ENCODE measurements at places on chromosomes 1 and 21.

DNA sequence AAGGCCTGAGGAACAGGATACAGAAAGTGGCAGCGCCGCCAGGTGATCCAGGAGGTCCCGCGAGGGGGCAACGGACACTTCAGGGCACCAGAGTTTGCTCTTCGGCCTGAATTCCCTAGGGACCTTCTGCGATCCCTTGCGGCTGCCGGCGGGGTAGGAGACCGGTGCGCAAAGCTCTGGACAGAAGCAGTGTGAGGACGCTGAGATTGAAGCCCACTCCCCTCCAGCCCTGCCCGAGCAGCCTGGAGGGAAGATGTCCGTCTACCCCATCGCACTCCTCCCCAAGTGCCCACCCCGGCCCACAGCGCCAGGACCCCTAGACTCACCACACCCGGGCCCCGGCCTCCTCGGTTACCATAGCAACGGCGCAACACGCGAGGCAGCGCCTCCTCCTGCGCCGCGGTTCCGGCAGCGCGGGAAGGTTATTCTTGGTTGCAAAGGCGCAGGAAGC is at the start of gene ANKRD45:
TSS of gene ANKRD45 (minus strand) at position 361 of the 451 bp plus-strand sequence. CDS start 10,433 bp downstream, outside the sequence.
- no peak for DNase-seq

GRCh38 chr21:41803316-41803715 is 36.5 kb upstream of the RIPK4 start:
- no peak for DNase-seq

- DNase-seq = no peak
These were observed 34.6 kb upstream of the DOCK7 start for GRCh38 chr1:62722796-62723195.

- no peak for DNase-seq
These were observed 595 bp upstream of the ZNHIT6 start for GRCh38 chr1:85708829-85709227.

DNA sequence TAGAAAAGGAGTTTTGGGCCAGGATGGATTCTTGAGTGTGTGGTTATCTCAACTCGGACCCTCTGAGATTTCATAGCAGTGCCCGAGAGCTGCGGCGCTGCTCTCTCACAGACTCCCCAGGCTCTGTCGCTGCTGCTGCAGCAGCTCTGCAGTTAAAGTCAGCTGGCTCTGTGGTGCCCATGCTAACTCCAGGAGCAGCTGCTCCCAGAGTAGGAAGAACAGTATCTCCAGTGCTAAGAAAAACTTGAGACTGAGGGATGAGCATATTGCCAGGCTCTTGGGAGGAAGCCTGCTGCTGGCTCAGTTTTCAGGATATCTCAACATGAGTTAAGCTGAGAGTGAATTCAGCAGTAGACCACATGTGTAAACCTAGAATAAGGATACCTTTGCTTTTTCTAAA is 4.5 kb downstream of the LCE2D start:
- no peak for DNase-seq

- no peak for DNase-seq
These were observed 20.4 kb downstream of the KCNH1 start for GRCh38 chr1:211113566-211113965.

GRCh38 chr1:149931212-149931790 is 3.7 kb upstream of the SF3B4 start:
- no peak for DNase-seq

DNA sequence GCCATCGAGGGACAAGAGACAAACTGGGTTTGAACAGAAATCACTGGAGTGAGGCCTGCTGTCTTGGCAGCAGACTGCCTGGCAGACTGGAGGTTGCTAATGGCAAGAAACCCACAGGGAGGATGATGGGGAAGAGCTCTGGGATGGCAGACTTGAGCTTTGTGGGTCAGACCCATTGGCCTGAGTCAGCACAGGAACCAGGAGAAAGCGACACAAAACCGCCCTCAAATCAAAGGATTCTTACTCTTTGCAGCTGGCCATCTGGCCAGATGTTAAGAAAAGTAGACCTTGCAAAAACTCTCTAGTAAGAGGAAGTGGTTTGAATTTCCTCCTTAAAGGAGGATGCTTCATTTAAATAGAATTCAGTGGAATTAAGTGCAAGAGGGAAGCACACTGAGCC is 195.2 kb upstream of the JUN start:
- DNase-seq = no peak

GRCh38 chr1:151728151-151729054 is 7.1 kb downstream of the RIIAD1 start:
- DNase-seq = no peak

DNA sequence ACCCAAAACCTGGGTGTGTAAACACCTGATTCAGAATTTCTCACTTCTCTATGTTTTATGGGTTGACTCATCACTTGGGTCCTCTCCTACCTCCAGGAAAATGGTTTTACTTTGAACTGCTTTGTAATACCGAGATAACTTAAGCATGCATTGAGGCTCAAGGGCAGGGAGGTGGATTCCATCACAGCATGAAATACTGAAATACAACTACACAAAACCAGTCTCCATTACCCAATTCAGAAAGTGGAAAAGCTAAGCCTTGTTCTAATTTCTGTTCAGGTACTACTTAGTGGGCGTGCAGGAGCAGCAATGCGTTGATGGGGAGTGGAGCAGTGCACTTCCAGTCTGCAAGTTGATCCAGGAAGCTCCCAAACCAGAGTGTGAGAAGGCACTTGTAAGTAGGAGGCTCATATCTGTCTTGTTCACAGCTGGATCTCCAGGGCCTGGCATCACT is 6.1 kb upstream of the C4BPA start:
- no peak for DNase-seq

DNA sequence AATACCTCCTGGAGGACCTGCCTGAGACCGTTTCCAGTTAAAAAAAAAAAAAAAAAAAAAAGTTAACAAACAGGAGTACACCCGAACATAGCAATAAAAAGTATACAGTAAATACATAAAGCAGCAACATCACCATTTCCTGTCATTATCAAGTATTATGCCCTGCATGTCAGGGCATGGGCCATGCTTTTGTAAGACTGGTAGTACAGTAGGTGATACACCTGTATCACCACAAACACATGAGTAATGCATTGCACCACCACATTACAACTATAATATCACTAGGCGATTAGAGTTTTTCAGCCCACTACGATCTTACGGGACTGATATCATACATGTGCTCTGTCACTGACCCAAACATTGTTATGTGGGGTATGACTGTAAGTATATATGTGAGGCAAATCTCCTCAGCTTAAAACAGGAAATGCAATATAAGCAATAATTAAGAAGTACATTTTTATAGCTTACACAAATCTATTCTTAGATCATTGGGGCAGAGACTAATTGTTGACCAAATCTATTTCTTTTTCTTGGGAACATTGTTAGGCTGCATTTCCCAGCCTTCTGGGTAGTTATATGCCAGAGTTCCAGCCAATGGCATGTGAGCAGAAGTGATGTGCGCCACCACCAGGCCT is 98.1 kb downstream of the PLD5 start:
- DNase-seq = no peak

DNA sequence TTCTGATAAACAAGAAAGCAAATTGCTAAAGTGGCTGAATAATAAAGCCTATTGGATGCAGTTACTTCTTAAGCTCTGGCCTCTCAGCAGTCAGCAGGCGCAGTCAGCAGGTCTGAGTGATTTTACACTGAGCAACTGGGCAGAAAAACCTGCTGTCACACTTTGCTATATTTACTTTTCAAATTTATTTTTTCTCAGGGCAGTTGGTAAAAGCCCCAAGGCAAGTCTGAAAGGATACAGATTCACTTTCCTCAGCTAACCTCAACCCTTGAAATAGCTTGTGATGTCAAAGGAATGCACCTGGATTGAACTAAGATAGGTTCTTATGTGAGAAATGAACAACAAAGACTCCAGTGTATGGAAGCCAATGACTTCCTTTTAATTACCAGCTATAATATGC is 34.0 kb downstream of the ATP5PF start:
- no peak for DNase-seq

DNA sequence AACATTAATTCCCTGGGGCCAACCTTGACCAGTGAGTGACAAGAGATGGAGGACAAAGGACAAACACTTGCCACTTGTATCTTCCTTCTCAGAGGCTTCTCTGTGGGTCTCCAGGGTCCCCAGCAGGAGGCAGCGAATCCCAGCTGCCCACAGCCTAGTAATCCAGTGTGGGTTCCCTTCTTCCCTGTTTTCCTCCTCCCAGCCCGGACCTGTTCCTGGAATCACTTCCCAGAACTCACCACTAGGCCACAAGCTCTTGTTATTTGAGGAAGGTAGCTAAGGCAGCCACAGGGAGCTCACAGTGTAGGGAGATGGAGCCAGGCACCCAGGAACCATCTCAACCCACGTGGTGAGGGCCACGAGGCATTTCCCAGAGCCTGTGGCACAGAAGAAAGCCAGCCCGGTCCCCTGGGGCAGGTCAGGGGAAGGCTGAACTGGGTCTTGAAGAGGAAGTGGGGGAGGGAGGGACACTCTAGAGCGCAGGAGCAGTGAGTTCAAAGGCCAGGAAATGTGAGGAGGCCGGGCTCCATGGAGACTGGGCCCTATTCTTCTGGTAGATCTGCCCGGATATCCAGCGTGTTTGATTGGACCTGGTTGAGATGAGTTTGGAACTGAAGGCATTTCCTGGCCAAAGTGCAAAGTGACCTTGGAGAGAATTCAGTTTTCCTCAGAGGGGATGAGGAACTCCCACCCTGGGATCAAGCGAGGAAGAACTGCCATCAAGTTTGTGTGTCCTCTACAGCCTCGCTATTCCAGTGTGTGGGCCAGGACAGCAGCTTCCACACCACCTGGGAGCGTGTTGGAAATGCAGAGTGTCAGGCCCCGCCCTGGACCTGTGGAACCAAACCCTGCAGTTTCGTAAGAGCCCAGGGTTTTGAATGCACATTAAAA is 20.3 kb upstream of the C2CD2 start:
- peak; percentile 22 for DNase-seq

DNA sequence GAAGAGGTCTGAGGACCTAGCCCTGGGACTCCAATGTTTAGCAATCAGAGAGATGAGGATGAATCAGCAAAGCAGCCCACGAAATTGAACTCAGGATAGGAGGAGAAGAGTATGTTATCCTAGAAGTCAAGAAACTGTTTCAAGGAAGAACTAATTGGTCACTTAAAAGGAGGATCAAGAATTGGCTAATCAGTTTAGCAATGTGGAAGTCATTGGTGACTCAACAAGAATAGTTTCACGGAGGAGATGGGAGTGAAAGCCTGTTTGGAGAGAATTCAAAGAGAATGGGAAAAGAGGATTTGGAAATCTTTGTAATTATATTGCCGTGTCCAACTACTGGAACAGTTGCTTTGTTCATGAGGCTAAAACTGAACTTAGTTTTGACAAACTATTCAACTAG is 7.4 kb downstream of the HMCN1 start:
- DNase-seq = no peak

- no peak for DNase-seq
These were observed 257.7 kb upstream of the CSF3R start for GRCh38 chr1:36740446-36740845.

GRCh38 chr1:2108213-2108876 is 58.1 kb downstream of the PRKCZ start:
- DNase-seq = no peak

- peak; percentile 33 for DNase-seq
These were observed 251.6 kb downstream of the AKT3 start for GRCh38 chr1:243598433-243598832.

DNA sequence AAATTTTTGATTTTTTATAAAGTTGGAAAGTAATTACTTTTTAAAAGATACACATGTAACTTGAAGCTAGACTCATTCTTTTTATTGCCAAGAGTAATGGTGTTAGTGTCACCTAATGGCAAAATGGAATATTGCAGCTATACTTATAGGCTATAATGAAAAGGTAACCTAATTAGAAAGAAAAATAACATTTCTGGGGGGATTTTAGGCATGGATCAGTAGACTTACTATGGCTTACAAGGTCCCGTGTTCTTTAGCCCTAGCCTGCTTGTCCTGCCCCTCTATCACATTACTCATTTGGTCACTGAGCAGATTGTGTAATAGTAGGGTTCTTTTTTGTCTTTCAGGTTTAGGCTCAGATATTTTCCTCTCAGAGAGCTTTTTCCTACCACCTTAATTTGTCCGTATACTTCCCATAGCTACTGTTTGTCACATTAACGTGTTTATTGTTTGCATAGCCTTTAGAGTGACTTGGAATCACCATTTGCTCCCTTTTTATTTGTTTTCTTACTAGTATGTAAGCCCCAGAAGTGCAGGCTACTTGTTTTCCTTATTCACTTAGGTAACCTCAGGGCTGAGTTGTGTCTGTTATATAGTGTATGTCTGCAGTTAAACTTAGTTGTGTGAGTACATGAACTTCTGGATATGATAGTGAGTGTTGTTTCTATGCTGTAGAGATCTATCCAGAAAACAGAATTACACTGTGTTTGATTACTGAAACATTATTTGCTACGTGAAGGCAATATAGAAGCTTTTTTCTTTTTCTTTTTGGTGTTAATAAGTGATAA is 58.7 kb downstream of the RABGAP1L start:
- peak; percentile 59 for DNase-seq

- no peak for DNase-seq
These were observed 75.4 kb downstream of the DPT start for GRCh38 chr1:168653567-168653966.

DNA sequence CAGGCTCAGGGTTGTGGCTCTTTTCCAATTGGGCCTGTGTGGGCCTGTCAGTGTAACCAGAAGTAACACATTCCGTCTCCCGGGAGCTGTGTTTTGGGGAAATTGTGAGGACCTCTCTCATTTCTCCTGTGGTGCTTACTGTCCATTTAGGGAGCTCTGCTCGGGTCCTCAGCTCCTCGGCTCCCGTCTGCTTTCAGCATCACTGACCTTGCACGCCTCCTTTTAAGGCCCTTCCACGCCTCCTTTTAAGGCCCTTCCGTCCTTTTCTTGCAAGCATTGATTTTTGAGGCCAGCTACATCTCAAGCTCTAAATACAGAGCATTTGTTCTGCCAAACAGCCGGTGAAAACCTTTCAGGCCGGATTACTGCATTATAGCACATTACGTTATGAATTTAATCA is 9.7 kb downstream of the CA6 start:
- DNase-seq = no peak

DNA sequence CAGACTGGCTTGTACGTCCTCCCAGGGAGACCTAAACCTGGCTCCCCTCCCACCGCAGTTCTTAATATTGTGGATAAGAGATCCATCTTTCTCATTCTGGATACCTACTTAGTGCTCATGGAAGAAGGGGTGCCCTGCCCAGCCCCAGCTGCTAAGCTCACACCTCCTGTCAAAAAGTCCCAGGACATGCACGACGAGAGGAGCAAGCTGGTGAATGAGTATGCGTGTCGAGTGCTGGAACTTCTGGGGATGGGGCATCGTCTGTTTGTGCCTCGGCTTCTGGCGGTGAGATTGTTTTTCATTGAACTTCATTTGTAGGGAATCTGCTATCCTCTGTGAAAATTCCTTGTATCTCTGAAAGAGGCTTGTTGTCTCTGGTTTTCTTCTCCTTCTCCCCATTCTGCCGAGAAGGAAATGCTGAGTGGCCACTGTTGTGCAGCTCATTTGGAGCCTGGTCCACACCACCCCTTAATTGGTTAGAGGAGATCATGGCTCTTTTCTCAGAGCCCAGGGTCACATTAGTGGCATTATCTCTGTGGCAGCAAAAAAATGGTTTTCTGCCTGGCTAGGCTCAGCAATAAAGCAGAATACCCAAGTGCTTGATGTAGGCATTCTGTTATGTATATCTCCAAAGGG is 199.4 kb upstream of the CACYBP start:
- DNase-seq = no peak

All from CD4-positive, alpha-beta T cell treated with Interleukin-21 for 1 hour (primary cell).